Activated T-cell treated with anti-CD3 and anti-CD28 coated beads for 48 hours (primary cell): ENCODE measurements at places on chromosomes 5 and 9.

DNA sequence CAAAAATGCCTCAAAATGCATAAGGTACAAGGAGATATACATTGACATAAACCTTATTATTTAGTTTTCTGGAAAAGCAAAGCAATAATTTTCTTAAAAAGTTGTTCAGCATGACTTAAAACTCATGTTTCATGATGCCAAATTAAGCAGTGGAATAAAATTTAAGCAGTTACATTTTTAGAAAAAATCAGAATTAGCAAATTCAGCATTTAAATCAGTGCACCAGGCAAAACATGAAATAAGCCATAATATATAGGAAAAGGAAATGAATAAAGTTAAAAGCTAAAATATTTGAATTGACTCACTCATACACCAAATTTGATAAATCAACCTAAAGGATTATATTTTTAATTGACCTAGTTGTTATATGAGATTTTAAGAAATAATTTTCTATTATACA, 795.1 kb upstream of the CDH6 start:
- DNase-seq: no peak

GRCh38 chr9:130333712-130334062, 68.1 kb downstream of the HMCN2 start:
- no peak for DNase-seq

GRCh38 chr5:109739741-109740728, 50.3 kb downstream of the MAN2A1 start:
- no peak for DNase-seq

- DNase-seq: no peak
Observed at GRCh38 chr5:156025656-156026055, 301.3 kb upstream of the SGCD start.

- DNase-seq: no peak
Observed at GRCh38 chr5:15521381-15522186, 21.6 kb downstream of the FBXL7 start.

DNA sequence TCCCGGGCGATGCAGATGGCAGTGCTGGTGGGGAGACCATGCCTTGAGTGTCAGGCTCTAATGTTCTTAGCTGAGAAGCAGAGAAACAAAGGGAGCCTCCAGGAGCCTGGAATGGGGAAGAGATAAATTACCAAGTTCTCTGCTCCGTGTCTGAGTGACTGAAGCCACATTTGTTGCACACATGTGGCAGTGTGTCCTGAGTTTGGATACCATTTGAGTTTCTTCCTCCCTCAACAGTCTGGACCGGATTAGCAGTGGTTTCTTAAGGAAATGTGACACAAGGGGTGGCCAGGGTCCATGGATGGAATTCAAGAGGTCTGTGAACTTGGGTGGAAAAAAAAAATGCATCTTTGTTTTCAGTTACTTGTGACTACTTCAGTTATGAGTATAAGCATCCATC, 50.7 kb upstream of the GARNL3 start:
- DNase-seq: no peak

DNA sequence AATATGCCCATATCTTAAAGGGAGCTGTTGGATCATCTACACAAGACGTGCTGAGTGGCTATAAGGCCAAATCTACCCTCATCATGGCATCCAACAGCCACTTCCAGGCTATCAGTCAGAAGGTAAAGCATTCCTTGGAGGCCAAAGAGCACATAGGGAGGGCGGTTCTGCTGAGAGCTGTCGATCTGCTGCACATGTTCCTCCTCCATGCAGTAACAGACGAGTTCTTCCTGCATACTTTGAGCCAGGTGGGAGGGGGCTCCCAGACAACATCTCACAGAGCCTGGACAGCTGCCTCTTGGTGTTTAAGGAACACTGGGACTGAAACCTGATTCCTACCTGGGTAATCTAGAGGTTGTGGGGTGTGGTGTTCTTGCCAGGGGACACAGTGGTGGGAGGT, 93.3 kb upstream of the RAI14 start:
- no peak for DNase-seq

DNA sequence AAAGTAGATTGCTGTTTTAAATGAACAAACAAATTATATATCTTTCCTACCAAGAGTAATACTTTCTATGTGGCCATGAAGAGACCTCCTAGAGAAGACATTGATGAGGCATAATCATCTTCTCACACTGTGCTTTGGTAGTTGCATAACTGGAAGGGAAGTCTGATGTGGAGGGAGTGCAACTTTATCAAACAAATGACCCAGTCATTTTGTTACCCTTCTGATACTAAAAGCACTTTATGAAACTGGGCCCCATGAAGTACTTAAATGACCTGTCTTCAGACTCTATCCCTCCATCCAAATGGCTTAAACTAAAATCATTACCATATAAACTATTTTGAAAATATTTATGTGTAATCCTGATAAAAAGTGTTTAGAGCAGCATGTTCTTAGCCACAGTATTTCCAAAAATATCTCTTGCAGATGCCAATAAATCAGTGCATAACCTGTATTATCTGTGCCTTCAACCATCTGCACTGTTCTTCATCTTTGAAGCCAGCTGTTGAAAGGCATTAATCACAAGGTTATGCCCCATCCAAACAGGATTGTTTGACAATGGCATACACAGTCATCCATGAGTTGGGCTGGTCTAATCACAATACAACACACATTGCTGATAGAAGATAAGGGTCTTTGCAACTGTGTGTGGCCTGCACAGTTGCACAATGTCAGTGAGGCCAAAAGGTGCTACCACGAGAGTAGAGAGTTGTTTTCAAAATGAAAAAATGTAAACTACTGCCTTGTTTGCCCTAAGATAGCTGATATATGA, 31.9 kb upstream of the MIER3 start:
- no peak for DNase-seq

GRCh38 chr9:121269642-121270254, 1.8 kb downstream of the GSN start:
- no peak for DNase-seq

- no peak for DNase-seq
Observed at GRCh38 chr5:57152316-57152715, 21.5 kb upstream of the GPBP1 start.

GRCh38 chr5:33309536-33310345, 131.0 kb upstream of the TARS1 start:
- no peak for DNase-seq

DNA sequence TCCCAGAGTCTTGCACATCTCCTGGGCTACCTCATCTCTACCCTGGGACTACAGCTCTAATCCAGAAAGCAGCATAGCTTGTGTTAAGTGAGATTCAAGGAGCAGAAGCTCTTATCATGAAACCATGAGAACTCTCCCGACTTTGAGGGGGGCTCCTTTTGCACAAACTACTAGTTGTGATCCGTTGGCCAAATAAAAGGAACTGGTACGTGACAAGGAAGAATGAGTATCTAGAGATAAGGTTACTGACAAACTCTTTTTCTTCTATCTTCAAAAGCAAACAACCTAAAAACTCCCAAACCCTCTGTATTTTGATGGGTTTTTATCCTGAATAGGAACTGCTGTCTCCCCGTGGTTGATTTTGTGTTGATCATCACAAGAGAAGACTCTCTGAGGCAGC, 168.5 kb downstream of the SLC24A2 start:
- no peak for DNase-seq

GRCh38 chr9:137158625-137159024, 11.2 kb downstream of the LRRC26 start:
- no peak for DNase-seq

DNA sequence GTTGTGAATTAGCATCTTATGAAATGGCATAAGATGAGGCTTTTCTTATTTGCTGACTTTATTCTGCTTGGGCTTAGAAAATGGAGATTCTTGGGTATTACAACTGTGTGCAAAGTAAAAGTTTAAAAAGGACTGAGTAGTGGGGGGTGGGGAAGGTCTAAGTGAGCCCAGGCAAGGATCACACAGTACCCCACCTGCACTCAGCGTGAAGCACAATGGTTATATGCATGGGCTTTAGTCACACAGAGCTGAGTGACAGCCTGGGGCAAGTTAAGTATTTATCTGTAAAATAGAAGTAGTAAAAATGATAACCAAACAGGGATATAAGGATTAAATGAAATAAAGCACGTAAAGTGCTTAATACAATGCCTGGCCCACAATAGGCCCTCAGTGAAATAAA, 247.4 kb downstream of the FAM114A2 start:
- DNase-seq: no peak

GRCh38 chr5:21644032-21644431, 1209.1 kb downstream of the CDH12 start:
- DNase-seq: no peak

DNA sequence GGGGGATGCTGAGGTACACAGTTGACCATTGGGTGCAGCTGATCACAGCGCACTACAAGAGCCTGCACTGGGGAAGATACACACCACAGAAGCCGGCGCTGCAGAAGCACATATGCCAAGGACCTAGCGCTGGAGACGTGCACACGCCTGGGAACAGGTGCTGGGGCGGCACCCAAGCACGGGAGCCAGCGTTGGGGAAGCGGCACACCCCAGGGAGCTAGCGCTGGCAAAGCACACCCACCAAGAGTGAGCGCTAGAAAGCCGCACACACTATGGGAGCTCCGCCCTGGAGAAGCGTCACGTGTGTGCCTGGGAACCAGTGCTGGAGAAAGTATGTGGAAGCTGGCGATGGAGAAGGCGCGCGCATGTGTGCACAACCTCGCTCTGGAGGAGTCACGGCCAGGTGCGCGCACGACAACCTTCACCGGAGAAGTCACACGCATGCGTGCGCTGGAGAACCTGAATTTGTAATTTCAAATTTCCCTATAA, 4.5 kb downstream of the FANCC start:
- no peak for DNase-seq

GRCh38 chr9:12817702-12818101, 42.9 kb downstream of the LURAP1L start:
- no peak for DNase-seq

- DNase-seq: no peak
Observed at GRCh38 chr9:68548241-68548640, 7.6 kb upstream of the TMEM252 start.

DNA sequence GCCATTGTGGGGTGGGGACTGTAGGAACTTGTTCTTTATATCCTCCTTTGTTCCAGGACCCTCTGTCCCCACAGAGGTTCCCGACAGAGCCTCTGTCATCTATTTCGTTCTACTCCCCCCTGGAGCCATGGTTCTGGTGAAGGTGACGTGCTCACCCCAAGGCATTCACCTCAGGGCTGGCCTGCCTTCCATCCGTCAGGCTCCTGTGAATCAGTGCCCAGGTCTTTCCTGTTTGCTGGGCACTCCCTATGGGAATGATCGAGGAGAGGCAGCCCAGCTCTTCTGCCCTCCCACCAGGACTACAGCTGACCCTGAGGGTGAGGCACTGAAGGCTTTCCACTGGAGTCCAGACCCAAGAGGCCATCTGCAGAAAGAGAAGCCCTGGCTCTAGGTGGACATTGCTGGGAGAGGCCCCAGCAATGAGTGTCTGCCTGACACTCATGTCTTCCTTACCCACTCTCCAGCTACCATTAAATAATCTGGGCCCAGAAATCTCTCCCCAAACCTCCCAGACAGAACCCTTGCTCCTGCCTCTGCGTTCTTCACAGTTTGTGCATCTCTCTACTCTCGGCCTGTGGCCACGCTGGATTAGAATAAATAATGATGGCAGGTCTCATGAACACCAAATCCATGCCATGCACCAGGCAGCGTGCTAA, 214.2 kb downstream of the FSTL4 start:
- no peak for DNase-seq

DNA sequence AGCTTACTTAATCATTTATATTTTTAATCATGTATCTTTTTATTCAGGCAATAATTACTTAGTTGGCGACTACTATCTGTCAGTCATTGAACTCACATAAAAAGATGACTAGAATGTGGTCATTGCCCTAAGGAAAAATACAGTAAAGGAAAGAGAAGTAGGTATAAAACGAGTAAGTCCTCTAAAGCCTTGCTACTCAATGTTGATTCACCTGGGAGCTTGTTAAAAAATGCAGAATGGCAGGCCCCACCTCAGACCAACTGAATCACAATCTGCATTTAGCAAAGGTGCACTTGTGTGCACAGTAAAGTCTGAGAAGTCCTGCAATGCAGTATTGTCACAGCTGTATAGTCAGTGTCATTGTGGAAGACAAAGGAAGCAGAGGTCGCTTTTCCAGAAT, 592.4 kb downstream of the CSNK1G3 start:
- DNase-seq: no peak
